ENCODE measurements at places on chromosomes 12 and 14. TPM values are rescaled to one million over a fixed set of nuclear protein-coding genes. Genes with fewer than 3 reads are reported as not detected.
A peak's percentile ranks its signal among the peaks of the same experiment; 100 is the strongest.

Gene GALNT8
- polyA plus RNA-seq, result 0.03 TPM

DNA sequence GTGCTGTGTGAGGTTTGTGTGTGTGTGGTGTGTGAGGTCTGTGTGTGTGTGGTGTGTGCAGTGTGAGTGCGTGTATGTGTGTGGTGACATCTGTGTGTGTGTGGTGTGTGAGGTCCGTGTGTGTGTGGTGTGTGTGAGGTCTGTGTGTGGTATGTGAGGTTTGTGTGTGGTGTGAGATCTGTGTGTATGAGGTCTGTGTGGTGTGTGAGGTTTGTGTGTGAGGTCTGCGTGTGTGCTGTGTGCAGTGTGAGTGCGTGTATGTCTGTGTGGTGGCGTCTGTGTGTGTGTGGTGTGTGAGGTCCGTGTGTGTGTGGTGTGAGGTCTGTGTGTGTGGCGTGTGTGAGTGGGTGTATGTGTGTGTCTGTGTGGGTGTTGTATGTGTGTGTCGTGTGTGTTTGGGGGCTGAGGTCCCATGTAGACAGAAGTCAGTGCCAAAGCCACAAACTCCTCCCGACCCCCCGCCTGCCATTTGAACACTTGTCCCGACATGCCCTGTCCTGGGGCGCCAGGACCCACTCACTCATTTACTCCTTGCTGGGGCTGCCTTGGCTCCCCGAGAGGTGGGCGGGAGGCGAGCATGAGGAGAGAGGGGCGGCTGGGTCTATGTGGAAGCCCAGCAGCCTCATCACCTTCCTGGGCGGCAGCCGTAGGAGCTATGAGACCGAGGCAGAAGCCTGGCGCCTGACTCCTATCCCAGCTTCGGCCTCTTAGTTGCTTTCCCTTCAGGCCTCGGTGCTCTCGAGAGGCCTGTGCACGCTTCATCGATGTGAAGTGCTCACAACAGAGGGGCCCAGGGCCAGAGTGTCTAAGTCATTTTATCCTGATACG lies 20.5 kb downstream of the RILPL1 start:
- no peak for DNase-seq

GRCh38 chr12:111775205-111776193 lies 8.8 kb downstream of the ALDH2 start:
- DNase-seq, result peak; percentile 73

- DNase-seq, result no peak
Measured at GRCh38 chr14:60632777-60633176, 16.5 kb downstream of the SIX1 start.

- DNase-seq, result no peak
Measured at GRCh38 chr12:130421896-130422295, 84.2 kb downstream of the PIWIL1 start.

- no peak for DNase-seq
Measured at GRCh38 chr14:89851106-89851505, 103.4 kb downstream of the EFCAB11 start.

Gene KRT75
- not detected for polyA plus RNA-seq

Gene SLC2A3
- 3.2 TPM for polyA plus RNA-seq

Gene LHX5
- polyA plus RNA-seq, result not detected

Gene EML1
- 4.1 TPM for polyA plus RNA-seq

DNA sequence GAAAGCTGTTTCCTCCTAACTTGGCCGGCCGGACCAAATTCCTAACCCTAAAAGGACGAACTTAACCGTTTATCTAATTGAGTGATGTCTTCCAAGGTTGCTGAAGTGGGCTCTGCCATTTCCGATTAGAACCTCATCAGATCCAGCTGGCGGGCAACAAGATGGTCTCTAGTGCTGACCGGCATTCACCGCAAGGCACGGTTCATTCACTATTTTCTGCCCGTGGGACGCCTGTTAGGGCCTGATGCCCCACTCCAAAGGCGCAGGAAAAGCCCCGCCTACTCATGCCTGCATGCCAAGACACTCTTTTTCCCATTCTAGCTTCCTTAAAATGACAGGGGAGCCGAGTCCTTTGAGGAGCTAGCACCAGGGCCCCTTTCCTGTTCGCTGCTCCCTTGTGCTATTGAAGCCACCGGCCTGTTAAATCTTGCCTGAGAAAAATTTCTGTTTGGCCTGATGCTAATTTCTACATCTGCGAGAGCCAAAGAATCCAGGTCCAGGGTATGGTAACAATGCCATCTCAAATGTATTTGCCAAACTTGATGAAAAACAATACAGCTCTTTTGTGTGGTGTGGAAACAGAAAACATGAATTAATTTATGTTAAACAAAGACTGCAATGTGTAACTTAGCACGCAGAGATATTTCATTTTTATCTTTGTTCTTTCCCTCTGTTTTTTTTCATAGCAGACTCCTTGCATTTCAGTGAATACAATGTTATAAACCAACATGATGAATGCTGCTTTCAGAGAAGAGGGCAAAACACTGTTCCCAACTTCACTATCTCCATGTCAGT lies 1071.2 kb upstream of the USP15 start:
- DNase-seq, result no peak

DNA sequence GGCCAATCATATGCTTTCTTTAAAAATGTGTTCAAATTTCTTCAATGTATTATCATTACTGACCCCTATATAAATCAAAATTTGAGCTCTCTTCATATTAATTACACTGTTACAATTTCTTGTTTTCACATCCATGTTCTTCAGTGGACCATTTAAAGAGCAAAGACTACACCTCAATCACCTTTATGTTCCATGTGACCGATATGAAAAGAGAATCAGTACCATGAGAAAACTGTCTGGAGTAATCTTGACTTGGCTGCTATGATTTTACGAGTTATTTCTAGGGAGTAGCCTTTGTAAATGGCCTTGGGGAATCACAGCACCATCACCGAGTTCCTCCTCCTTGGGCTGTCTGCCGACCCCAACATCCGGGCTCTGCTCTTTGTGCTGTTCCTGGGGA lies at the start of gene OR8S1:
Gene OR8S1 (plus strand): TSS at position 301 of the 400 bp plus-strand sequence. CDS start 0 bp downstream, at position 301.
- DNase-seq, result no peak

GRCh38 chr14:101001311-101002069 lies 98.0 kb upstream of the RTL1 start:
- no peak for DNase-seq

DNA sequence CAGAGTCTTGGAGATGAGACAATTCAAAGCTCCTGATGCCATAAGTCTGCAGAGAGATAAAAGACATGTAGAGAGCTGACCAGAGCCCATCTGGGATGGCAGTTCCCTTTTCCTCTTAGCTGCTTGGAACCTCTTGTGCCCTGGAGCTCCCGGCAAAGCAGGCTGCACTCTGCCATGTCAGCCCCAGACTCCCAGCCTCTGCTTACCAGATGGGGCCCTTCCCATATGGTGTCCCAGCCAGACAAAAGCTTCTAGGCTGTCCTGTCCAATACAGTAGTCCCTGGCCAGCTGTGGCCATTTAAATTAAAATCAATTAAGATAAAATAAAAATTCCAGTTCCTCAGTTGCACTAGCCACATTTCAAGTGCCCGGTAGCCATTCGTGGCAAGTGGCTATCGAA lies 303.9 kb downstream of the TTC6 start:
- no peak for DNase-seq

- no peak for DNase-seq
Measured at GRCh38 chr12:123268850-123269249, 2.8 kb downstream of the CDK2AP1 start.

DNA sequence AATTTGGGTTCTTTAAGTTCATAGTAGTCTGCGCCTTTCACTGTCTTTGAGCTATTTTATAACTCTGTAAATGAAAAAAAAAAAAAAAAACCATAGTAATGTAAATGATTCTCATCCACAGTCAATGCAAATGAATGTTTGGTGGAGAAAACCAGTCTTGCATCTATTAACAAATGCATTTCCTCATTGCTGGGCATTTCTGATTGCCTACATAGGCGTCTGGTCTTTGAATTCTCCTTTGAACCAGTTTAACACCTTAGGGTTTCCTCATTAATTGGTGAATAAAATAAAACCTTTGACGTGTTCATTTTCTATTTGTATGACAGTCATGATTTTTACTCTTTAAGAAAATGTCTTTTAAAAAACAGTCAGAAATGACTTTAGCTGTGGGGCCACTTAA lies 114.8 kb downstream of the C12orf75 start:
- no peak for DNase-seq

- no peak for DNase-seq
Measured at GRCh38 chr12:65055859-65056258, 65.2 kb downstream of the WIF1 start.

DNA sequence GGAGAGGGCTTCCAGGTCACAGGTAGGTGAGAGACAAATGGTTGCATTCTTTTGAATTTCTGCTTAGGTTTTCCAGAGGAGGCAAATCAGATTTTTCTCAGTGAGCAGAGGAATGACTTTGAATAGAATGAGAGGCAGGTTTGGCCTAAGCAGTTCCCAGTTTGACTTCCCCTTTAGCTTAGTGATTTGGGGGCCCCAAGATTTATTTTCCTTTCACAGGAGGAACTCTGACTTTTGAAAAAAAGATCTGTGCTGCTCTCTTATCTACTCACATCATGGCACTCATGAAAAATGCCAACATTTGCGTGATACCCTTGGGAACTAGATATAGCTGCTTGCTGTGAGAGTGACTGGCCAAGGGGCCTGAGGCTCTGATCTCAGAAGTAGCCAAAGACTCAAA lies 58.0 kb upstream of the EVL start:
- DNase-seq, result no peak

GRCh38 chr12:40106202-40106533 lies 287 bp upstream of the SLC2A13 start:
- no peak for DNase-seq

GRCh38 chr12:21384261-21384660 lies 11.6 kb downstream of the IAPP start:
- no peak for DNase-seq

DNA sequence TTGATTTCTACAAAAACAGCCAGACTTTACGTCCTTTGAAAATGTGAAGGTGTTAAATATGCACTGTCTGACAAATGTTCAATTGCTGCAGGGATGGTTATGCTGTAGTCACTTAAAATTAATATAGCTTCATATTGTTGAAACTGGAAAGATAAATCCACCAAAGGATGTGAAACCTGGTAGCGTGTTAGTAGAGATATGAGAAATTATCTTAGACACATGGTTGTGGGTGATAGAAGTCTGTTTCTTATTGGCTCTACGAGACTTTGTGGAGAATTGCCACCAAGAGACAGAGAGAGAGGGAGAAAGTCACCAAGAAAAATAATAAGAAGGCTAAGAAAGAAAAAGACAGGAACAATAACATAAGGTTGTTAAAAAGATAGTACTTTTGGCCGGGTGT lies 2.6 kb upstream of the CAPRIN2 start:
- DNase-seq, result no peak

Gene HCAR1
- polyA plus RNA-seq, result not detected

GRCh38 chr14:82067221-82067875 lies 533.7 kb upstream of the SEL1L start:
- DNase-seq, result no peak

Gene KLRD1
- 0.60 TPM for polyA plus RNA-seq

DNA sequence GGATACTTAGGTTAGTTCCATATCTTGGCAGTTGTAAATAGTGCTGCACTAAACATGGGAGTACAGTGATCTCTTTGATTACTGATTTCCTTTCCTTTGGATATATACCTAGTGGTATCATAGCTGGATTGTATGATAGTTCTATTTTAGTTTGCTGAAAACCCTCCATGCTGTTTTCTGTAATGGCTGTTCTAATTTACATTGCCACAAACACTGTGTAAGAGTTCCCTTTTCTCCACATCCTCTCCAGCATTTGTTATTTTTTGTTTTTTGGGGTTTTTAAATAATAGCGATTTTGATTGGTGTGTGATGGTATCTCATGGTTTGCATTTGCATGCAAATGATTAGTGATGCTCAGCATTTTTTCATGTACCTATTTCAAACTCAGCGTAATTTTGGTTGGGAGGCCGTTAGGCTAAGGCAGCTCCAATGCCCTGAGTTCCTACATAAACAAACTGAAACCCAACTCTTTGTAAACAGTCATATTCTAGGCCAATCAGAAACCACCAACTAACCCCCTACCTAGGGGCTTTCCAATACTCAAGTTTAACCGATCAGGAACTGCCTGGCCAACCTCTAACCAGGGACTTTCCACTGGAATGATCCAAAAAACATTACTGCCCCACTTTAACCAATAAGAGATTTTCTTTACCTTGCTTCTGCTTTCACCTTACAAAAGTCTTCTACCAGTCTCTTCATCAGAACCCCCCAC lies 171.6 kb downstream of the FBXL14 start:
- DNase-seq, result no peak

DNA sequence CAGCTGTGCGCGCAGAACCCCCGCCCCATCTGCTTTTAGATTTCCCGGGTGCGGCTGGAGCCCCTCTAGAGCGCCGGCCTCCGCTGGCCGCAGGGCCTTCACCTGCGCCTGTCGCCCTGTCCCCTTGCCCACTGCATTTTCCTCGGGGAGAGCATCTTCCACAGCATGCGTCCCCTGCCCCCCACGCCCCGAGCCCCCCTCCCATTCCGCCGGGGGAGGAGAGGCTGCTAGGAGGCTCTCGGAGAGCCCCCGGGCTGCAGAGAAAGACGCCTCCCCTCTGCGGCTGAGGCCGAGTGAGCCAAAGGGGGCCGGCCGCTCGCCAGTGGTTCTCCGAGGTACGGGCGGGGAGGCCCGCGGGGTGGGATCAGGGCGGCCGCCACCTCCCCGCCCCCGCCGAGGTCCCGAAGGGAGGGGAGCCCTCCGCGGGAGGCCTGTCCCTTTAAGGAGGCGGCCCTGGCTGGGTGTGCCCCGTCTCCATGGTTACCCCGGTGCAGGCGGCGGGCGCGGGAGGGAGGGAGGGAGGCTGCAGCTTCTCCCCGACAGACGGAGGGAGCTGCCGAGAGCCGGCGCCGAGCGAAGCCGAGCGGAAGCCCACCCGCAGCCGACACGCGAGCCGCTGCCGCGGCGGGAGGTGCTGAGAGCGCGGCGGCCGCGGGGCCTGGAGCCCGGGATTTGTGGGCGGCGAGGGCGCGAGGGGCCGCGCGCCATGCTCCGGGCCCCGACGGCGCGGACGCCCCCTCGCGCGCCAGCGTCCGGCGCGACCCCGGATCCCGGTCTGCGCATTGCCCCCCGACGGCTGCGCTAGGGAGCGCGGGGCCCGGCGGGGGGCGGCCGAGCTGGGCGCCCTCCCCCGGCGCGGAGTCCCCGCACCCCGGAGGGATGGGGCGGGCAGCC lies at the start of gene KCNH3:
Gene KCNH3 (plus strand): TSS at position 521 of the 894 bp plus-strand sequence. CDS start 387 bp downstream, outside the sequence.
- peak; percentile 77 for DNase-seq

- no peak for DNase-seq
Measured at GRCh38 chr14:82047777-82048470, 514.3 kb upstream of the SEL1L start.

- no peak for DNase-seq
Measured at GRCh38 chr12:6894321-6894720, 10.3 kb upstream of the LRRC23 start.

All from liver (tissue), 10 donors.